Activated naive CD8-positive, alpha-beta T cell treated with anti-CD3 and anti-CD28 coated beads, Interleukin-2, amount 10 ng/mL, durations not matched to agents 7 days and 5 days (primary cell): ENCODE measurements at places on chromosomes 5 and 9.

- DNase-seq = no peak
Measured at GRCh38 chr9:128245421-128246151, 30.2 kb downstream of the GOLGA2 start.

GRCh38 chr5:124220418-124220817 is 526.0 kb downstream of the ZNF608 start:
- no peak for DNase-seq

DNA sequence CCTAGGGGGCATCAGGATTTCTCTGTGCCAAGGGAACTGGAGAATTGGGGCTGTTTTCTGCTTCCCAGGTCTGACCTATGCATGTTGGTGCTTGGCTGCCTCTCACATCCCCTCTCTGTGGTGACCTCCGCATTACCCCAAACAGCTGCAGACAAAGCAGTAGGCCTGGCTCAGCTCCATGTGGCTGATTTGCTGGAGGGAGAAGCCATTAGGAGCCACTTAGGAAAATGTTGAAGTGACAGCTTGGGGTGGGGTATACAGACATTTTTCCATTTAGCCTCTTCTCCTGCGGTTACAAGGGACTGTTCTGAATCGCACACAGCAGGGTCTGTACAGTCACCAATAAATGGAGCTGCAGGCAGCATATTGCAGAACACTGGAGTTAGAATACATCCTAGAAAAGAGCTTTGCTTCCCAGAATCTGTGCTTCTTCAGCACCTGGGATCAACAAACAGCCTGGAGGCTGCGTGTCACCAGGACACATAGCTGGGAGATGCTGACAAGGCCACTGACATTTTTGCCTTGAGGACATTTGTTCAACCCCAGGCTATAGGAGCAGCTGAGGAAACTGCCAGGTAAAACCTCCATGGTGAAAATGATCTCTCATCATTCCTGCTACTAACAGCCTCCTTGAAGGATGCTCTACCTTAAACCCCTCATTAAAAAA is 335.3 kb downstream of the DIRAS2 start:
- no peak for DNase-seq

- DNase-seq = no peak
Measured at GRCh38 chr9:74577956-74578355, 80.8 kb downstream of the RORB start.

DNA sequence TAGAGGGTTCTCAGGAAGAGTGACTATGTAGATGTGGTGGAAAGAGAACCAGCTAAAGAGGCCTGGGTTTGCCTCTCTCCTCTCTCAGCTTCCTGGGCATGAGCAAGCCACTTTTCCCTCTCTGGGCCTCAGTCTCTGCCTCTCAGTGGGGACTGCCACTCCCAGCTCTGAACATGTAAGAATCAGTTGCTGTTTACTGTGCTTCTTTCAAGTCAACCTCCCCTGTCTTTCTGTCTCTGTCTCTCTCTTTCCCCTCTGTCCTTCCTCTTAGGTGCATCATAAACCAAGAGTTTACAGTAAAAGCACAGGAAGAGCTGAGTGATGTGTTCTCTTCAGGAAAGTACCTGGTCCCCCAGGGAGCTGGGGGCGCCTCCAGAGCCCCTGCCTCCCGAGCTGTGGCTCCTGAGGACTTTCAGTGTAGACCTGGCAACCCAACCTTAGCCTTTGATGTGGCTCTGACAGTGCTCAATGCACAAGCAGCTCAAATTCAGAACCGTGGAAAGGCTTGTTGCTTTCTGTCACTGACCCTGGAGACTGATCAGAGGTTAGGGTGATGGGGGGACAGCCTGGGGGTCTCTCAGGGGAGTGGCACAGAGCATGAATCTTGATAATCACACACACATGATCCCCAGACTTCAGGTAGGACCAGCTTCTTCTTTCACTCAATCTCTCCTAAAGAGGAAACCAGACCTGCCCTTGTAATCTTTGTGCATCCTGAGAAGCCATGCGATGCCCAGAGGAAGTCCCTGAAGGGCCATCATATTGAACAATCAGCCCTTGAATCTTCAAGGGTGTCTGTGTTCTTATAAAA is 59.4 kb upstream of the TNFSF8 start:
- peak; percentile 63 for DNase-seq

- no peak for DNase-seq
Measured at GRCh38 chr5:172571892-172572291, 69.2 kb upstream of the NEURL1B start.

DNA sequence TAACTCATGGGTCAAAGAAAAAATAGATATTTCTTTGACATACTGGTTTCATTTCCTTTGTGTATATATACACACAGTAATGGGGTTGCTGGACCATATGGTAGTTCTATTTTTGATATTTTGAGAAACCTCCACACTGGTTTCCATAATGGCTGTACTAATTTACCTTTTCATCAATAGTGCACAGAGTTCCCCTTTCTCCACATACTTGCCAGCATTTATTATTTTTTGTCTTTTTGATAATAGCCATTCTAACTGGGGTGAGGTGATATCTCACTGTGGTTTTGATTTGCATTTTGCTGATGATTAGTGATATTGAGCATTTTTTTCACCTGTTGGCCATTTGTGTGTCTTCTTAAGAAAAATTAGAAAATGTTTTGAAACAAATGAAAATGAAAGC is 78.4 kb upstream of the CKMT2 start:
- no peak for DNase-seq

- DNase-seq = no peak
Measured at GRCh38 chr5:42487077-42487476, 63.8 kb downstream of the GHR start.

- DNase-seq = no peak
Measured at GRCh38 chr5:73825736-73826135, 199.7 kb downstream of the ARHGEF28 start.

DNA sequence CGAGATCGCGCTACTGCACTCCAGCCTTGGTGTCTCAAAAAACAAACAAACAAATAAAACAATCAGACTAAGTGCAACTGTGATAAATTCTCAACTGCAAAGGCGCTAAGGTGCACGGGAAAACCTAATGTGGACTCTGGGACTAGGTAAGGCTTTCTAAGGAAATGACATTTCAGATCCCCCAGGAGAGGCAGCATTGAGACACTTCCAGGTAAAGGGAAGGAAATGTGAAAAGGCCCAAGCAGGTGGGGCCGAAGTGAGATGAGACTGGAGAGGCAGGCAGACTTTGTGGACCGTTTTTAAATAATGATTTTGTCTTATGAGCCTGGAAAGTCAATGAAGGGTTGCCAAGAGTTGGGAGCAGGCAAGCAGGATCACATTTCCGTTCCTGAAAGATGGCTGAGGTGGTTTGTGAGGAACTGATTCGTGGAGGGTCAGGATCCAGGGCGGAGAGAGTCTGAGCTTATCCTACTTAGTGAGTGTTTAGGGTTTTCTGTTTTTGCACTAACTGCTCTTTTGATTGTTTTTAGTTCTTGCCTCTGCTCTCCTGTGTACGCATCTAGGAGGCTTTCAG is 2.0 kb upstream of the APBA1 start:
- DNase-seq = no peak

GRCh38 chr9:101376111-101376848 is 8.5 kb downstream of the BAAT start:
- no peak for DNase-seq

- peak; percentile 74 for DNase-seq
Measured at GRCh38 chr5:180605554-180606214, 14.4 kb upstream of the SCGB3A1 start.

GRCh38 chr5:142151436-142152383 is 43.1 kb downstream of the NDFIP1 start:
- DNase-seq = no peak

- no peak for DNase-seq
Measured at GRCh38 chr9:116859763-116860162, 172.7 kb downstream of the TRIM32 start.

- no peak for DNase-seq
Measured at GRCh38 chr5:125484272-125484741, 737.9 kb upstream of the ZNF608 start.

DNA sequence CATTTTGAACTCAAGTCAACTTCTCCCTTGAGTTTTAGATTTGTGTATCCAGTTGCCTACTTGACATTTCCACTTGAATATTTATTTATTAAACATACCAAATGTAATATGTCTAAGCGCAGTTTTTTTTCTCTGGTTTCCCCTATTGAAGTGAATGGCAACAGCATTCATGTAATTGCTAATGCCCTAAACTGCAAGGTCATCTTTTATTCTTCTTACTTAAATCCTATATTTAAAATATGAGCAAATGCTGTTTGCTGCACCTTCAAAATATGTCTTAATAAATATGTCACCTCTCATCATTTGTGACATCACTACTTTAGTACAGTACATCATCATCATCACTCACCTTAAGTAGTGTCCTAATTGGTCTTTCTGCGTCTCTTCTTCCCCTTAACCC is 22.4 kb downstream of the SMAD5 start:
- no peak for DNase-seq

DNA sequence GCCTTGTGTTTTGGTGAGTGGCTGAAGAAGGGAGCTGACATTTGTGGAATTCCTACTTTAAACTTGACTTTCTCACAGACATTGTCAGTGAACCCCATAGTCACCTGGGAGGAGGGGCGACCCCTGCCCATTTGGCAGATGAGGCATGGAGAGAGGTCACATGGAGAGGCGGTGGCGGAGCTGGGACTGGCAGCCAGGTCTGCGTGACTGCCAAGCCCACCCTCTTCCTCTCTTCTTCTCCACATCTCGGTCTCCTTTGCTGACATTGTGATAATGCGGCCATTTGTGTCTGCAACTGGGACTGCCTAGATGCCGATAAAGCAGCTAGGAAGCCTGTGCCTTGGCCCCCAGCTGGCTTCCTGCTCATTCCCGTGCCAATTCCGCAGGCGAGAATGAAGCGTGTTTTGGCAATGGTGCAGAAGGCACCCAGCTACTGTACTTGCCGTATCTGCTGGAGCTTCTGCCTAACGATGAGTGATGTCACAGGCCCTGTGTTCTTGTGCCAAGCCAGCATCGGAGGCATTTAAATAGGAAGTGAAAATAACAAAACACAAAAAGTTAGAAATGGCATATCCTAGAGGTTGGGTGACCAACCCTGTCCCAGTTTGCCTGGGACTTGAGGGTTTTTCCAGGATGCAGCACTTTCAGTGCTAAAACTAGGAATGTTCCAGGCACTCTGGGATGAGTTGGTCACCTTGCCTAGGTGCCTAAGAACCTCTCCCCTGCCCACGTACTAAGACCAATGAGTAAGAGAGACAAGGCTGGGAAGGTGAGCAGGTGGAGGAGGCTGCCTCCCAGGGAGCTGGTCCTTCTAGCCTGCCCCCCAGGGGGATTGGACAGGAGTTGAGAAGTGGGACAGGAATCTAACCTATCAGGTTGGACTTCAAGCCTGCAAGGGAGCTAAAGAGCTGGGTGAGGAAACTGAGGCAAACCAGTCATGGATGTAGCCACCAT is 23.6 kb downstream of the OLFML2A start:
- no peak for DNase-seq

DNA sequence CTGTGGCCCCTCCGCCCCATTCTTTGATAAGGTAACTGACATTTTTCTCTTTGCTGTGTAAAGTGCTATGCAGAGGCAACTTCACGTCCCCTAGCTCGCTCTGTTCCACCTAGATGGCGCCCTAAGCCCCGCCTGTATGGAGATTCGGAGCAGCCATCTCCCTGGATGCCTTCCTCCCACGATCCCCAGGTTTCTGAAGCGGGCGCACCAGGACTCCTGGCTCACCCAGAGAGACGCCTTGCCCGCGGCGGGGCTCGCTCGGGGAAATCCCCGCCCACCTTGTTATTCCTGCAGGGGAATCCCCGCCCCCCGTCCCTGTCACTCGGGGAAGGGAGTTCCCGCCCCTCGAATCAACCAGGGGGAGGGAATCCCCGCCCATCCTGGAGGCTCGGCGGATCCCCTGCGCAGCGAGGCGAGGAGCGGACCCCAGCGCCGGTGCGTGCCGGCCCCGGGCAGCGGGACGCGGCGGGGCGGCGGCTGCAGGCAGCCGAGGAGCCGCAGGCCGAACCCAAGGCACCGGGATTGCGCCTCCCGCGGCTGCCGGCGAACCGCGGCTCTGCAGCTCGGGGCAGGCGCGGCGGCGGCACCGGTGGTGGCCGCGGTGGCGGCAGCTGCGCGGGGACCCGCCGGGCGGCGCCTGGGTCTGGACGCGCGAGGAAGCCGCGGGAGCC is at the start of gene PDZD2:
TSS of gene PDZD2 (plus strand) at position 384 of the 671 bp plus-strand sequence.
- DNase-seq = peak; percentile 70

DNA sequence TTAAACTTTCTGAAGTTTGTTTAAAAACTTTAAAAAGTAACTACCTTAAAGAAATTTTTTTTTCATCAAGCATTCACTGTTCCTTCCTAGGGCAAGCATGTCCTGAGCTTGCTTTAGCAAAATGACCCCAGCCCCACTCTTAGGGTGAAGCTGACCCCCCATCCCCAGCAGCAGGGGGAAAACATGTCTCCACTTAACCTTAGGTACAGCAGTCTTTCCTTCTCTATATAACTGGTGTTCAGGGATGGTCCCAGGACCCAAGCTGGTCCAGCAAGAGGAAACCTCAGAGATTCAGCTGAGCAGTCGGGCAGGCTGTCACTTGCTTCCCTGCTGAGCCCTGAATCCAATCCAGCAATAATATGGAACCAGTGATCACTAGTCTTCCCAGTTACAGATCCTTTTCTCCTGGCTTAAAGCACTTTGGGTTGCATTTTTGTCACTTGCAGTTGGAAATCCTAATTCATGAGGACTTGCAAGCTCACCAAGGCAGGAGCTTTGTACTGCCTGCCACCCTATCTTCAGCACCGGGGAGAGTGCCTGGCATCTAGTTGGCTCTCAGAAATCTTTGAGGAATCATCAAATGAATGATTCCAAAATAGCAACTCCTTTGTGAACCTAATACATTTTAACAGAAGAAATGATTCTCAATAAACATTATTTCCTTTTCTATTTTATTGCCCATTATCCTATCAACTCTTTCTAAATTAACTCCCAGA is 91.2 kb downstream of the FSTL4 start:
- no peak for DNase-seq

- DNase-seq = no peak
Measured at GRCh38 chr5:88391991-88392390, 123.3 kb upstream of the TMEM161B start.
